Stimulated activated CD8-positive, alpha-beta memory T cell treated with anti-CD3 and anti-CD28 coated beads, Interleukin-12 subunit alpha, Interleukin-12 subunit beta, amount 100 ng/mL, for 1 hour (primary cell): ENCODE measurements at places on chromosomes 12 and 14.
A peak's percentile ranks its signal among the peaks of the same experiment; 100 is the strongest.

DNA sequence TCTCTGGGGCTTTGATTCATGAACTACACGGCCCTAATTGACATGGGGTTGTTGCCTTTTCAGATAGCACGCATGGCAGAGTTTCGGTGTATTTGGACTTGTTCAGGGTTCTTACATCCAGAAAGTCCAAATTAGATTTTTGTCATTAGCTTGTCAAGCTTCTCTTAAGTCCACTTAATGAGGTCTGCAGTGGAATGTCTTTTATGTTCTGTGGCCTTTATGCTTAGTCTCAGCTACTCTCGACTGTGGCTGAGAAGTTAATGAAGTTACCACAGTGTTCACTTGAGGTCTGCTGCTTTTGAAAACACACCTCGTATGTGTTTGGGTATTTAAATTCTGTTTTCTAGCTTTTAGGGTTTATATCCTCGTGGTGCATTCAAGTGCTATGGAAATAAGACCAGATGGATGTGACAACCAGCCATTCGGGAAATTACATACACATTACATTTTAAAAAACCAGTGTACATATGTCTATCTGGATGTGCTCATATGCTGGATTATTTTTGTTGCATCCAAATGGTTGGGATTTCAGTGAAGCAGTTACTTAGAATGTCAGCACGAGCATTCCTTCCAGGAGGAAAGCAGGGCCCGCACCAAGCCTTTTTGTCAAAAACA is 80.2 kb downstream of the RMST start:
- no peak for DNase-seq

DNA sequence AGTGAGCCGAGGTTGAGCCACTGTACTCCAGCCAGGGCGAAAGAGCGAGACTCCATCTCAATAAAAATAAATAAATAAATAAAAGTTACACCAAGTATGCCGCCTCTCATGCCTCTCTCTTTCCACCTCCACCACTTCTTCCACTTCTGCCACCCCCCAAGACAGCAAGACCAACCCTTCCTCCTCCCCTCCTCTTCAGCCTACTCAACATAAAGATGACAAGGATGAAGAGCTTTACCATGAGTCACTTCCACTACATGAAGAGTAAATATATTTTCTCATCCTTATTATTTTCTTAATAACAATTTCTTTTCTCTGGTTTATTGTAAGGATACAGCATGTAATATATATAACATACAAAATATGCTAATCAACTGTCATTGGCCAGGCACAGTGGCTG is 3.6 kb upstream of the TMED2 start:
- DNase-seq: no peak

- peak; percentile 80 for DNase-seq
These were observed 65.1 kb downstream of the PCNX1 start for GRCh38 chr14:70972107-70972976.

- DNase-seq: no peak
These were observed 246.9 kb downstream of the DPF3 start for GRCh38 chr14:72646861-72647528.

- DNase-seq: peak; percentile 40
These were observed 115.9 kb upstream of the TMPO start for GRCh38 chr12:98399532-98399931.

DNA sequence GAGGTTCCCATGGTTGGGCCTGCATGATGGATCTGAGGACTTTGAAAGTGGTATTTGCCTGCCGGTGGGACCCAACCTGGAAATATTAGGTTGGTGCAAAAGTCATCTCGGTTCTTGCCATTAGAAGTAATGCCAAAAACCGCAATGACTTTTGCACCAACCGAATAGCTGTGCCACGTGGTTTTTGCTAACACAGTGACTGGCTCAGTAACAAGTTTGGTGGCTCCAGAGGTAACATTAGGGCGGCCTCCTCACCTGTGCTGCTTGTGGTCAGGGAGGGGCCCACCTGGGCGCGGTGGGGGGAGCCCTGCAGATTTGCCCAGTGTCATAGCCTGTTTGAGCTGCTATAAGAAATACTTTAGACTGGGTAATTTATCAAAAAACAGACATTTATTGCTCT is 1.8 kb downstream of the BDKRB2 start:
- DNase-seq: no peak

- DNase-seq: no peak
These were observed at the start of gene DAO for GRCh38 chr12:108879615-108880254. Gene DAO (plus strand): TSS chr12:108880092. CDS start chr12:108885007, 4,915 bp downstream.

DNA sequence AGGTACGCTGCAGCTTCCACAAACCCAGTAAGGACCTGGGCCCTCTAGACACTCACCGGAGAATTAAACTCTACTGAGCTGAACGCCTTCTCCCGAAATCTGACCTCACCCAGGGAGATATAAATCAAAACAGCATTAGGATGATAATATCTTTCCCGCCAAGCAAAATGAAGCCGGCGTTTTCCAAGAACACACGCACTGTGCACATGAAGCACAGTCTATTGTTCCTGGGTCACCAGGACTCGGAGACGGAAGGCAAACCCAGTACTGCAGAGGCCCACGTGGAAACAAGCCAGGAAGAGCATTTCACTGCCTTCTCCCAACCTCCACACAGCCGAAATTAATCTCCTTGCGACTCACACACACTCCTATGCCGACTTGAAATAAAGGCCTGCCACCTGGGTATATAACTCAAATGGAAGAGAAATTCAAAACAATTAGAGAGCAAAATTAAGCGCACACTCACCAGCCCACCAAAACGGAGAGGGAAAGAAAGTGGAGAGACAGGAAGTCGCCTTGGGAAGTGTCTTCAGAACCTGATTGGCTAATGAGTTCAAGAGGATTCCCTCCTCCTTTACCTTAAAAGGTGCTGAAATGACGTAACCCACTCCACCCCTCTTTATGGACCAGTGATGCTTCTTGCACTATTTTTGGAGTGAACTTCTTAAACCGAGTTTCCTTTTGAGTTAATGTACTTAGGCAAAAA is at the start of gene CCNB1IP1:
Gene CCNB1IP1 (minus strand): TSS at position 492 of the 706 bp plus-strand sequence. CDS start 16,756 bp downstream, outside the sequence.
- DNase-seq: peak; percentile 28

DNA sequence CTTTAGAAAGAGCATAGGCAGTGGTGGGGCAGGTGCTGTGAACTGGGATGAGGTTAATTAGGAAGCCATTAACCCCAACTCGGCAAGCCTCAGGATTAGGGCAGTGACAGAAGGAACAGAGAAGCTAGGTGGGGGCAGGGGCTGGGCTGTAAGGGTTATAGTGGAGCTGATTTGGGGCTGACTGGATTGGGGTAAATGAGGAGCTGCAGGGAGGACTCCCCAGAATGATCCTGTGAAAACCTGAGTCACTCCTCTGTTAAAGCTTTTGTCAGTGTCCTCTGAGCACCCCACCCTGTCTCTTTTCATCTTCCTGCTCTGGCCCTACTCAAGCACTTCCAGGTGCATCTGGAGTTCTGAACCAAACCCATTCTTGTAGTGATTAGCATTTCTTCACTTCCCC is 4.4 kb downstream of the KLC1 start:
- no peak for DNase-seq

DNA sequence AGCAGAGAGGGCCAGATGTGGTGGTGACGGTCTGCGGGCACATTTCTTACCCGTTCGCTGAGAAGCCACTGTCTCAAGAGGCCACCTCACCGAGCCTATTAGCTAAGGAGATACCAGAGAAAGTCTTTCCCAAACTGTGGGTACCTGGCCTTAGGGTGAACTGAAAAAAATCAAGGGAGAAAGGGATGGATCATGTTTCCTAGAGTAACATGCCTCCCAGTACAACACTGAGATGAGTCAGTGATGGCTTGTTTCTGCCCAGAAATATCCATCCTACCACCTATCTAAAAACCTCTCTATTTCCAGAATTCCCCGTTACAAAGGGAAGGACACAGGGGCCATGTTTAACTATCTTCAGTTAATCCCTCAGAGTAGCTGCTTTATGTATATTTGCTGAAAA is 83.7 kb downstream of the LMNTD1 start:
- DNase-seq: no peak

GRCh38 chr12:28578833-28579252 is 388.6 kb downstream of the CCDC91 start:
- DNase-seq: no peak

DNA sequence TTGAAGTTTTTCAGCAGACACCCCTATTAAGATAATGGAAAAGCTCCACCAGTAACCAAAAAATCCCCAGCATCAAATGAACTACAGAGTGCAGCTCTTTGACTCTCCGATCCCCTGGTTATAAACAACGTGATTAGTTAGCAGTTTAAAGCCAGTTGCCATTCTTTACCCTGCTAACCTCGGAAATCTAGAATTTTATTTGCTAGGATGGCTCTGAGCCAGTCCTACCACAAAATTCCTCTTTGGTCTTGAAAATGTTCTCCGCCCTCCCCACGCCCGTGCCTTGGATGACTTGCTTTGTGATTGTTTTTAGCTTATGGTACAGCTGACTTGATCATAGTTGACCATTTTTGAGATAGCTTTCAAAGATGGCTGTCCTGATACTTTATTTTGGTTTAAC is 1.2 kb downstream of the KLHDC2 start:
- no peak for DNase-seq

DNA sequence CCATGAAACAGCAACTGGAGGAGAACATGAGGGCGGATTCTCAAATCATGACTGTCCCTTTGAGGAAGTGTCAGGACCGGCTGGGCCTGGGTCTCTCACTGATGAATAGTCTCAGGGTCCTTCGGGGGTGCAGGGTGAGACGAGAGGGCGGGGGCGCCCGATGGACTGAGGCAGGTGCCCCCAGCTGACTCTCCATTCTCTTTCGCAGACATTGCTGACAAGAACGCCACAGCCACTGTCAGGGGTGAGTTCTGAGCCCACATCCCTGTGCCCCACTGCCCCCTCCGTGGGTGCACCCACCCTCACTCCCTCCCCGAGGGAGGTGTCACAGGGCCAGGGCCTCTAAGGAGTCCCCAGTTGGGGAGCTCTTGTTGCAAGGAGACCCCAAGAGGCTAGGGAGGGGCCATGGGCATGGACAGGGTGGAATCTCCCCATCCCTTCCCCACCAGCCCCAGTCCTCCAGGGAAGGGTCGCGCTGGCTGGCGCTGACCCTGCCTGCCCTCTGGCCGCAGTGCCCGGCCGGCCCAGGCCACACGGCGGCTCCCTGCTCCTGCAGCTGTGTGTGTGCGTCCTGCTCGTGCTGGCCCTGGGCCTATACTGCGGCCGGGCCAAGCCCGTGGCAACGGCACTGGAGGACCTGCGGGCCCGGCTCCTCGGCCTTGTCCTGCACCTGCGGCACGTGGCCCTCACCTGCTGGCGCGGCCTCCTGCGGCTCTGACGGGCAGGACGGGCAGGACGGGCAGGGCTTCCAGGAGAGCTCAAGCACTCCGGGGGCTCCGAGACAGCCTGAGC is 8.7 kb downstream of the C14orf180 start:
- no peak for DNase-seq

GRCh38 chr14:22836301-22837113 is at the start of gene MMP14:
Gene MMP14 (plus strand): TSS chr14:22836585. CDS start chr14:22836818, 233 bp downstream.
- no peak for DNase-seq

GRCh38 chr14:92551044-92551841 is 37.7 kb downstream of the RIN3 start:
- no peak for DNase-seq

DNA sequence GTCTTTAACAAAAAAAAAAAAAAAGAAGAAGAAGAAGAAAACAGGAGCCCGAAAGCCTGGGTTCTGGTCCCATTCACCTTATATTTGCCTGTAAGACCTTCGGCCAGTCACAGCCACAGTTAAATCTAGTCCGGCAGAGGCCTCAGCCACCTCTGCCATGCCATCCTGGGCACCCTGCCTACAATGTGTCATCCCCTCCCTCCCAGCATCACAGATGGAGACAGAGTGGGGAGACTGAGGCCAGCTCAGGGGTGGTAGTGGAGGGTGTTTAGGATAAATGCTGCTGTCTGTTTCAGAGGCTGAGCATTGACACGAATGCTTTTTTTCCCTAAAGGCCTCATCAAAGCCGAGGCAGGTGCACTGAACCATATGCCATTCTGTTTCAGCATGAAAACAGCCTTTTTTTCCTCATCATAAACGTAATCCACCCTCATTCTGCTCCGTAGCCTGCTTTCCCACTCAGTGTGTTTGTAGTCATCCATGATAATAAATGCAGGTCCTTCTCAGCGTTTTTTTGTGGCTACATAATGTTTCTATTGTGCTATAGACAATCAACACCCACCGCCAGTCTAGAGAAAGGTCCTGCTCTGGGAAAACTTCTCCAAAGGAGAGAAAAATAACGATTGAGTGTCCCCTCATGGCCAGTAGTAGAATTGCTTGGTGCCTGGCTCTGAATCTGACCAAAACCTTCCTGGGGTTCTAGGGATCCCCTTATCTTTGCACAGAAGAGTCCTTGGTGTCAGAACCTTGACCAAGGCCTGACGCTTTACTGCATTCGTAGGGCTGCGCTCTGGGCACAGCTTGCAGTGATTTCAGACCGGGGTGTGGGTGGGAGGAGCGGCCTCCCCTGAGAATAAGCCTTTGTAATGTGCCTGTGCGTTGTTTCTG is 41.1 kb upstream of the TSPAN9 start:
- no peak for DNase-seq

GRCh38 chr14:21093769-21094681 is 4.4 kb downstream of the ZNF219 start:
- no peak for DNase-seq

- DNase-seq: no peak
These were observed 469.1 kb downstream of the PRKD1 start for GRCh38 chr14:29458547-29458946.

DNA sequence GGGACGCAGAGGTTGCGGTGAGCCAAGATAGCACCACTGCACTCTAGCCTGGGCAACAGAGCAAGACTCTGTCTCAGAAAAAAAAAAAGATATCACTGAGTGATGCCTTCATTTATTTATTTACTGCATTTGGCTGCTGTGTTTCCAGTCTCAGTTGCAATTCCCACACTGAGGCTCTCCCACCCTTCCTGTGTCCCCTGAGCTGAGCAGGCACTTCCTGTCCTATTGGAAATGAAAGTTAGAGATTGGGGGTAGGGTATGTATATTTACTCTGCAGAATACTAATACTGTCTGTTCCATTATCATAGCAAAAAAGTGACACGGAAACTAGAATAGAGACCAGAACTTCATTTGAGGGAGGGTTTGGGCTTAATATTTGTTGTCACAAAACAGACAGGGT is 1.6 kb upstream of the RBMS2 start:
- DNase-seq: no peak

DNA sequence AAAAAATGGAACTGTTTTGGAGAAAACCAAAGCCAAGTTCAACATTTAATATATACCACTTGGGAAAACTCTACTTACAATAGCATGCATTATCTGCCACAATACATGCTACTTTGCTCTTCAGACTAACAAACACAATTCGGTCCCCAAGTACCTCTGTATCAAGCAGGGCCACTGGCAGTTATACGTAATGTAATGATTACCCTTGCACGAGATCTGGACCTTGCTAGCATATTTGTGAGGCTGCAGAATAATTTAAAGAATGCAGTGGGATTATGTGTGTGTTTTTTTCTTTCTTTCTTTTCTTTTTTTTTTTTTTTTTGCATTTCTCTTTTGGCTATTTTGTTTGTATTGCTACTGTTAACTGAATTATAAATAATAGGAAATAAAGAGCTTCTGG is 22.8 kb upstream of the PYGL start:
- DNase-seq: no peak

- DNase-seq: no peak
These were observed 1666.7 kb upstream of the FLRT2 start for GRCh38 chr14:83863042-83863774.

DNA sequence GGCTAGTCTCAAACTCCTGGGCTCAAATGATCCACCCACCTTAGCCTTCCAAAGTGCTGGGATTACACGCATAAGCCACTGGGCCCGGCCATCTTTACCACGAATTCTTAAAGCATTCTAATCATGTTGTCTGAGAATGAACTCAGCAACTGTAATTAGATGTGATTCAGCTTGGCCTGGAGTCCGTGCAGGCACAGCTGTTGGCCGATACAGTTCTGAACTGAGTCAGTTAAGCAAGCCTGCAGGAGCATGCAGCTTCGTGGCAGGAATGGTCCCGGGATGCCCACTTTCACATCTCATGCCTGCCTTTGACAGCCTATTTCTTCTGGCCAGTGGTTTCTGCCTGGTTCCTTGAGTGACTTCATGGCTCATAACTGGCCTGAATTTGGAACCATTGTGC is 194.1 kb downstream of the ANO6 start:
- DNase-seq: no peak
